ENCODE measurements at places on chromosomes 5 and 9.

- no peaks in the 10 kb centered on the region for H3K36me3 ChIP-seq
- no peaks in the 10 kb centered on the region for H3K27me3 ChIP-seq
- no peak overlapping the region for H3K27ac ChIP-seq
- H3K4me1 ChIP-seq, result no peaks in the 10 kb centered on the region
- DNase-seq, result no peak
Observed at GRCh38 chr5:128378196-128378595, 159.8 kb downstream of the FBN2 start.

DNA sequence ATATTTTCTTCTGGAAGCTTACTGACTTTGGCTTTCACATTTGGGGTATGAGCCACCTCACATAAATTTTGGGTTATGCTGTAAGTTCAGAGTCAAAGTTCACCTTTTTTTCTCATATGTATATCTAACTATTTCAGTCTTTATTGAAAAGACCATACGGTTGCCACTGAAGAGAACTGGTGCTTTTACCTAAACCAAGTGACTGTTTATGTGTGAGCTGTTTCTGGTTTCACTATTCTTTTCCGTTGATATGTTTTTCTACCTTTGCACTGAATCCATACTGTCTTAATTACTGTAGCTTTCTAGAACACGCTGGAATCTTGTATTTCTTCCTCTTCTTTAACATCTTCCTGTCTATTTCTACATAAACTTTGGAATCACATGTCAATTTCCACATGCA lies 36.3 kb upstream of the SPINK5 start:
- H3K27me3 ChIP-seq, result no peaks in the 10 kb centered on the region
- H3K27ac ChIP-seq, result no peak overlapping the region

DNA sequence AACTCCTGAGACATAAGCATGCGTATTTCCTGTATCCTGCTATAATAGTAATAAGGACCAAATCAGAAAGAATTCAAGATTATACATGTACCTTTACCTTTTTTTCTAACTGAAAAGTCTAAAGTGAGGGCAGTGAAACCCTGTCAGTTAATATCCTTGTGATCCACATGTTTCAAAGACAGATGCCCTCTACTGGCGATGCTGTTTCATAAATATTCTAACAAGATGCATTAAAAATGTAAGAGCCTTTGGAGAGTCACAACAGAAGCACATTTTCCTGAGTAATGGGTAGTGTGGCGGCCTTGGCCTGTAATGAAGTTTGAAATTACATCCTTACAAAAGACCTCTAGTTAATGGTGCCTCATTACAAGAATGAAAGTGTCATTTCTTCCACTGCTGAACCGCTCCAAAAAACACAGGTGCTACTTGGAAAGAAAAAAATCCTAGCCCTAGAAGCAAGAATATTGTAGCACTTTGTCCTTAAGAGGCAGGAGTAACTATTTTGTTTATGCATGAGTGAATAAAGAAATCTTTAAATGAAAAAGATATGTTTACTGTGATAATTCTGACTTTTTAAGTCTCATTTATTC lies 232.6 kb downstream of the EPB41L4A start:
- H3K4me3 ChIP-seq, result no peak overlapping the region
- no peak for DNase-seq
- peaks cover 22% of the 10 kb centered on the region for H3K27me3 ChIP-seq
- no peaks in the 10 kb centered on the region for H3K4me1 ChIP-seq
- H3K36me3 ChIP-seq, result no peaks in the 10 kb centered on the region
- no peak overlapping the region for H3K27ac ChIP-seq

- peaks cover 5% of the 10 kb centered on the region for H3K27me3 ChIP-seq
- no peak overlapping the region for H3K27ac ChIP-seq
- DNase-seq, result no peak
- no peak overlapping the region for H3K4me3 ChIP-seq
- peaks cover 12% of the 10 kb centered on the region for H3K4me1 ChIP-seq
Observed at GRCh38 chr5:180136630-180137381, 65.2 kb upstream of the RNF130 start.

- peaks cover 13% of the 10 kb centered on the region for H3K36me3 ChIP-seq
- no peak overlapping the region for H3K4me3 ChIP-seq
- H3K27ac ChIP-seq, result no peak overlapping the region
- no peaks in the 10 kb centered on the region for H3K27me3 ChIP-seq
- no peaks in the 10 kb centered on the region for H3K4me1 ChIP-seq
Observed at GRCh38 chr5:108869066-108869465, 121.4 kb downstream of the FER start.

GRCh38 chr5:39021413-39021812 lies 52.8 kb downstream of the RICTOR start:
- H3K27me3 ChIP-seq, result no peaks in the 10 kb centered on the region
- no peak overlapping the region for H3K4me3 ChIP-seq
- no peak overlapping the region for H3K27ac ChIP-seq
- H3K36me3 ChIP-seq, result peaks cover 27% of the 10 kb centered on the region
- no peak for DNase-seq
- peaks cover 57% of the 10 kb centered on the region for H3K4me1 ChIP-seq

GRCh38 chr9:6641961-6642360 lies 3.6 kb downstream of the GLDC start:
- H3K4me1 ChIP-seq, result peaks cover 18% of the 10 kb centered on the region
- no peak overlapping the region for H3K27ac ChIP-seq
- peaks cover 60% of the 10 kb centered on the region for H3K27me3 ChIP-seq
- no peak for DNase-seq
- no peaks in the 10 kb centered on the region for H3K36me3 ChIP-seq

DNA sequence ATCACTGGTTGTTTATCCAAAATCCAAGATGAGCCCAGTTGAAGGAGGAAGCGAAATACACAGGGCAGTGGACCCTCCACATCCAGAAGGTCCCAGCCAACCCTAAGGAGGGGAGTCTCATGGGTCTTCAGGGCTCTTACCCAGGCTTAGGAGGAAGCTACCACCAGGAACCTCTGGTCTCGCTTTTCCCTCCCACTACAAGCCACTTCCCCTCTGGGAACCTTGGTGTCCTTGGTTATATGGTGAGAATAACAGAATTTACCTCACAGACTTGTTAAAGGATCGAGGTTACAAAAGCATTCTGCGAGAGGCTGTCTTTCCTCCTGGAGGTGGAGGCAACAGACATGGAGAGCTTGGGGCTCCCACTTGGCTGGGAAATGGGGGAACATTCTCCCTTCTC lies 3.4 kb downstream of the HIGD2A start:
- peaks cover 30% of the 10 kb centered on the region for H3K36me3 ChIP-seq
- peaks cover 18% of the 10 kb centered on the region for H3K4me1 ChIP-seq
- no peaks in the 10 kb centered on the region for H3K27me3 ChIP-seq
- H3K27ac ChIP-seq, result no peak overlapping the region
- H3K4me3 ChIP-seq, result no peak overlapping the region
- DNase-seq, result no peak

DNA sequence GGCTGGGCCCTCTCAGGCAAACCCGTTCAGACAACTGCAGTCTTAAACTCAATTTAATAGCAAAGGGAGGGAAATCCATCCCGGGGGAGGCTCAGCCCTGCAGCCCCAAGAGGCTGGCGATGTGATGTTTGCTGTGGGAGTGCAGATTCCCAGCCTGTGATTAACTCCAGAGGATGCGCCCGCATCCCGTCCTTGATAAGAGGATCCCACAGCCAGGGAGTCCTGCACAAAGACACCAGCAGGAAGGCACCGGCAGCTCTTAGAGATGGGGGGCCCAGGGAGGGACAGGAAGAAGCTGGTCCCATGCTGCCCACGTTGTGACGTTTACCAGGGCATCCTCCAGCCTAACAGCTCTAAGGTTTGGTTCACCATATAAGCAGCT lies 64.7 kb downstream of the MRPL36 start:
- H3K4me3 ChIP-seq, result no peak overlapping the region
- H3K27ac ChIP-seq, result no peak overlapping the region
- H3K4me1 ChIP-seq, result no peaks in the 10 kb centered on the region

DNA sequence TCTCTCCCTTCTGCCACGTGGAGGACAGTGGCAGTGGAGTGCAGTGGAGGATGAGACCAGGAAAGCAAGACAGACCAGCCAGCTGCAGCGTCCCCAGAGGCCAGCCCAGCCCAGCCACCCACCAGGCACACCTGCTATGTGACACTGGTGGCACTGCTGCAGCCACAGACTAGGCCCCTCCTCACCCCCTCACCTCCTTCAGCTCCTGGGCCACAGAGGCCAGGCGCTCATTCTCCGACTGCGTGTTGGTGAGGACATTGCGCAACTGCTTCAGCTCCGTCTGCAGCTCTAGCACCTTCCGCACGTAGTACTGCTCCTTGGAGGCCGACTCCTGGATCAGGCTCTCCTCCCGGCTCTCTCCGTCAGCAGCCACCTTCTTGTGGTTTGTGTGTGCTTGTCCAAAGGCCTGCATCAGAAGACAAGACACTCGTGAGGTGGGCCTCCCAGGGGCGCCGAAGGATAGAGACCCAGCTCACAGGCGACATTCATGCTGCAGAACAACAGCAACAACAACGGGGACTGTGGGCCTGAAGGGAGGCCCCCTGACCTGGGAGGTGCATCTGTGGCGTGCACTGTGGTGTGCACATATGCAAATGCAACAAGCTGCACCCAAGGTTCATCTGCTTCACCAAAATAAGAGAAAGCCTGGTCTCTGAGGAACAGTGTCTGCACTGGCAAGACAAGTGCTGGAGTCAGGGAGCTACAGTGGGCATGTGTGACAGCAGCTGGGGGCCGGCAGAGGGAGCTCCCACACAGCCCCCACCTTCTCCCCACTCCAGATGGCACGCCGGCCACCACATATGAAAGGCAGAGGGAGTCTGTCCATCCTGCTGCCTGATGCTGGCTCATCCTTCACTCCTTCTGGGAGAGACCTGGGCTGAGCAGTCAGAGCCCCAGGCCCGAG lies 35.5 kb downstream of the BICD2 start:
- no peak overlapping the region for H3K27ac ChIP-seq
- no peak for DNase-seq
- no peaks in the 10 kb centered on the region for H3K36me3 ChIP-seq
- H3K4me3 ChIP-seq, result peak overlapping the region; percentile 8

GRCh38 chr9:136653323-136654079 lies 9.2 kb upstream of the EGFL7 start:
- H3K4me1 ChIP-seq, result peaks cover 18% of the 10 kb centered on the region
- H3K27ac ChIP-seq, result no peak overlapping the region
- no peak for DNase-seq
- H3K27me3 ChIP-seq, result peaks cover 40% of the 10 kb centered on the region
- H3K4me3 ChIP-seq, result no peak overlapping the region

GRCh38 chr5:108753877-108754276 lies 6.2 kb downstream of the FER start:
- no peak overlapping the region for H3K4me3 ChIP-seq
- no peaks in the 10 kb centered on the region for H3K27me3 ChIP-seq
- H3K36me3 ChIP-seq, result no peaks in the 10 kb centered on the region
- peak overlapping the region; percentile 17 for H3K27ac ChIP-seq
- H3K4me1 ChIP-seq, result peaks cover 13% of the 10 kb centered on the region
- no peak for DNase-seq

GRCh38 chr5:67003685-67003934 lies 193.0 kb downstream of the CD180 start:
- peak overlapping the region; percentile 57 for H3K4me3 ChIP-seq
- H3K27me3 ChIP-seq, result no peaks in the 10 kb centered on the region
- no peak for DNase-seq
- peak overlapping the region; percentile 73 for H3K27ac ChIP-seq

DNA sequence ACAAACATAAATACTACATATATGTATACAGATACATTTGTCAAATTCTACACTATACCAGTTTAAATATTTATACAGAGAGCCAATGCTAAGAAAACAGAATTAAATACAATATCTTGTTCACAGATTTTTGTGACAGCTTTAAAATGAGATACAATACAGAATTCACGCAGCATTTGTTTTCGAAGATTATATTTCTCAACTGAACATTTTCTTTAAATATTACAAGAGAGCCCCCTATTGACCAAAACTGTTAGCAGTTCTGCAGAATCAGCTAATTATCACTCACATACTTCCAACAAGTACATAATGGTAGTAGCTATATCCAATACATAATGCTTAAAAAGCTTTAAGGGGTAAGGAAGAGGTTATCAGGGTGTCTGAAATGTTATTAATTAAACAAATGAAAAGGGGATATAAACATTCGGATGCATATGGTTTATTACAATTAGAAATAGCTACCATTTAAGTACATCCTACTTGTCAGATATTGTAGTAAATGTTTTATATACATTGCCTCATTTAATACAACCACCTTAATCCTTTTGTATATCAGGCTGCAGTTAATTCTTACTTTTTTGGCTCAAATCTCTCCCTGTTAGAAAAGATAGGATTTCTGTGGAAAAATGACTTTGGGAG lies 31.7 kb downstream of the ZDHHC21 start:
- H3K27me3 ChIP-seq, result no peaks in the 10 kb centered on the region
- no peak for DNase-seq
- peaks cover 26% of the 10 kb centered on the region for H3K36me3 ChIP-seq

- no peaks in the 10 kb centered on the region for H3K36me3 ChIP-seq
- no peak overlapping the region for H3K4me3 ChIP-seq
Observed at GRCh38 chr5:170470808-170471404, 32.9 kb upstream of the KCNIP1 start.

- no peak overlapping the region for H3K4me3 ChIP-seq
- no peaks in the 10 kb centered on the region for H3K36me3 ChIP-seq
- no peak overlapping the region for H3K27ac ChIP-seq
- no peak for DNase-seq
- peaks cover 9% of the 10 kb centered on the region for H3K4me1 ChIP-seq
Observed at GRCh38 chr5:59187857-59188256, 605.0 kb downstream of the RAB3C start.

- H3K4me1 ChIP-seq, result peaks cover 31% of the 10 kb centered on the region
- H3K4me3 ChIP-seq, result no peak overlapping the region
- H3K27ac ChIP-seq, result peak overlapping the region; percentile 39
- peaks cover 44% of the 10 kb centered on the region for H3K27me3 ChIP-seq
- no peaks in the 10 kb centered on the region for H3K36me3 ChIP-seq
Observed at GRCh38 chr5:77960305-77960704, 184.2 kb upstream of the TBCA start.

DNA sequence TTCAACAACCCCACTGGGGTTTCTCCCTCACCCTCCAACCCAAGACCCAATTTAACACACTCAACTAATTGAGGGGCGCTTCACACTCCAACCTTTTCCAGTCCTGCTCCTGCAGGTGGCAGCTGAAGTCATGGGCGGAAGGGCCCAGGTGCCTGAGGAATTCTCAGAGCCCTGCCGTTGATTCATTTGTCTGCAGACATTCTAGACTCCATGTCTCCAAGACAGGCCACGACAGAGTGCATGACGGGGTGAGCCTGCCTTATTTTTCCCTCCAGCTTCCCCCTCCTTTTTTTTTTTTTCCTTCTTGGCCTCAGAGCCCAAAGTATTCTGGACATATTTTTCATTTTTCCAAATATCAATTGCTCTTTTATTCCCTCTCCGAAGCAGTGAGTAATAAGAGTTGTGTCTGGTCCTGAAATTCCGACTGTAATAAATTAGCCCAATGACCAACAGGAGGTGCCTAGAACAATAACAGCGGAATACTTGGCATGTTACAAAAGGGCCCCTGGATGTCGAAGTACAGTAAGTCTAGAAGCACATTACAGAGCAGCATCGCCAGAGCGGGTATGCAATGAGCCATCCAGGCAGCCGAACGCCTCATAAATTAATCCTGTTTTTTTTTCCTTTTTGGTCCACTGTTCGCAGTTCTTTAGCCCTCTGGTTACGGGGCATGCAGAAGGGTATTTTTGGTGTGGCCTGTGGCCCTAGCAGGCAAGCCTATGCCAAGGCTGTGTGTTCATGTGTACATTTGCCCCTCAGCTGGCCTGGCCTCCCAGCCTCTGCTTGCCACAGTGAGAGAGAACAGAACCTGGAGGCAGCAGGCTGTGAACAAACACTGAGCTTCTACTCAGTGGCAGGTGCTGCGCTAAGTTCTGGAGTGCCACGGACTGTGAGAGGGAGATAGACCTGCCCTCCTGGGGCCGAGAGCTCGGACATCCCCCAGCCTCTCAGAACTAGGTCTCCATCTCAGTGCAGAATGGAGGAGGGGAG lies 8.6 kb upstream of the SMIM23 start:
- no peak overlapping the region for H3K27ac ChIP-seq
- H3K4me3 ChIP-seq, result no peak overlapping the region
- no peak for DNase-seq
- H3K27me3 ChIP-seq, result peaks cover 20% of the 10 kb centered on the region
- H3K36me3 ChIP-seq, result no peaks in the 10 kb centered on the region
